ENCODE measurements at places on chromosomes 5 and 9. TPM values are rescaled to one million over a fixed set of nuclear protein-coding genes. Genes with fewer than 3 reads are reported as not detected.

The GMCL2 gene
- not detected for total RNA-seq

The LVRN gene
- 0.62 TPM for total RNA-seq

The NPR2 gene
- 9.2 TPM for total RNA-seq

The INSL6 gene
- 1.3 TPM for total RNA-seq

The FABP6 gene
- total RNA-seq, result not detected

The LCN12 gene
- 0.46 TPM for total RNA-seq

The INPP5E gene
- 3.8 TPM for total RNA-seq

The ADAMTS2 gene
- total RNA-seq, result 0.28 TPM

The URM1 gene
- 42.1 TPM for total RNA-seq

The TRIP13 gene
- total RNA-seq, result 0.75 TPM

The PRLR gene
- total RNA-seq, result 0.63 TPM

The TAF11L10 gene
- 1.4 TPM for total RNA-seq

The PGM5 gene
- total RNA-seq, result 1.4 TPM

The TICAM2 gene
- total RNA-seq, result 2.1 TPM

The TCF7 gene
- 10.9 TPM for total RNA-seq

GRCh38 chr9:99387431-99387830, 165.3 kb downstream of the SEC61B start:
- no peak for ATAC-seq

GRCh38 chr9:117409321-117409720, 5.5 kb downstream of the ASTN2 start:
- no peak for ATAC-seq

- ATAC-seq, result peak; percentile 90
Measured at GRCh38 chr9:80649001-80649420, 1040.3 kb downstream of the TLE1 start.

GRCh38 chr5:137097203-137097602, 401.9 kb downstream of the SPOCK1 start:
- no peak for ATAC-seq

DNA sequence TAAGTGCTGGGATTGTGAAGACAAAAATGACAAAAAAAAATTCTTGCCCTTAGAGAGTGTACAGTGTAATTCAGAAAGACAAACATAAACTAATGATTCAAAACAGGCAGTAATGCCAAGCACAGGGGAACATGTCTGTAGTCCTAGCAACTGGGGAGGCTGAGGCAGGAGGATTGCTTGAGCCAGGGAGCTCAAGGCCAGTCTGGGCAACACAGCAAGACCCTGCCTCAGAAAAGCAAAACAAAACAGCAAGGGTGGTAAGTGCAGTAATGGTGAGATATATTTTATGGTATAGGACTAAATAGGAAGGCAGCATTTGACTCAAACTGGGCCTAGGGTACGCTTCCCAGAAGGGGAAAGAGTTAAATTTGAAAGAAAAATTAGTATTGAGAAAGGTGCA, 18.9 kb downstream of the FREM1 start:
- no peak for ATAC-seq

- no peak for ATAC-seq
Measured at GRCh38 chr5:90406466-90406865, 3.1 kb downstream of the CETN3 start.

DNA sequence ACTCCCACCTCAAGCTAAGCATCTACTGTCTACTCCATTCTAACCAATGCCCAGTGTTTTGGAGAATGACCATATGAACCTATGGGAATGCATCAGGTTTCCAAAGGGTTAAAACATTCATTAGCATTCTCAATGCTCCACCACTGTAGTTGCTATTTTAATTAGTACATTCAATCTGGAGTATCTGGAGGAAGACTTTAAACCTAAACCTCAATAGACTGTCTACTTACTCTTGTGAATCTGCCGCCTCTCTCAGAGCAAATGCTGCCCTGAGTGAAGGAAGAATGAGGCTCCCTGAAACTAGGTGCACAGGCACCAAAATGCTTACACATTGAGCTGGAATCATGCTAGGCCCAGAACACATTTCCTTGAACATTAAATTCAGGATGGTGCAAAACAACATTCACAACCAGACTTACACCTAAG, 2.0 kb downstream of the ENC1 start:
- ATAC-seq, result no peak

DNA sequence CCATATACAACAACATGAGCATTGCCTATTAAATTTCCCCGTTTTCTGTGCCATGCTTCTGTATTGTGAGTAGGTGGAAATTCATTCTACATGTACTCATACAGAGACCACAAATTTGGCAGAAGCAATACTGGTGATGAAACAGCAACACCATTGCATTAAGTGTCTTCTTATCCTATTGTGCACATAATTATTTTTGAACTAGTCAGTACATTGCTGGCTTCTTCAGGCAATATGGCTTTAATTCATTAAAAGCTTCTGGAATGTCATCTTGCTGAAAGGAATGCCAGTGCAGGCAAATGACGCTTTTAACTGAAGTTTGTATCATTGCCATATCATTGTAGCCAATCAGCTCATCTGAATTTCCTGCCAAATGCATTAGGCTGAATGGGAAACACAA, 82.6 kb downstream of the KIAA1958 start:
- ATAC-seq, result no peak

GRCh38 chr9:116154976-116155697, 1.5 kb downstream of the PAPPA start:
- peak; percentile 4 for ATAC-seq

DNA sequence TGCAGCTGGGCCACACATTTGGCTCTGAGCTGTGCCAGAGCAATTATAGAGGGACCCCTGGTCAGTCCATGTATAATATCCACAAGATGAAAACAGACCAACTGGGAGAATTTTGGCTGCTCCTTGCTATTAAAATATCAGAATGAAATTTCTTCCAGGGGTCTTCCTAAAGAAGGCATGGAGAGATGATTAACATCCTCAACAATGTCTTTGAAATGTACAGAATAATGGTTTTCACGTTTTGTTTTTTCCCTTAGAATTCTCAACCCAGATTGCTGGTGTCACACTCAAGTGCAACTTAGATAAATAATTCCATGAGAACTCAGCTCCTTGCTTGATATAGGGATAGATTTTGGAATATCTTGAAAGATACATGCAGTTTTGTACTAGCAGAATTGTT, 148.3 kb upstream of the SLC24A2 start:
- no peak for ATAC-seq

GRCh38 chr5:39015743-39016586, 58.2 kb downstream of the RICTOR start:
- no peak for ATAC-seq

DNA sequence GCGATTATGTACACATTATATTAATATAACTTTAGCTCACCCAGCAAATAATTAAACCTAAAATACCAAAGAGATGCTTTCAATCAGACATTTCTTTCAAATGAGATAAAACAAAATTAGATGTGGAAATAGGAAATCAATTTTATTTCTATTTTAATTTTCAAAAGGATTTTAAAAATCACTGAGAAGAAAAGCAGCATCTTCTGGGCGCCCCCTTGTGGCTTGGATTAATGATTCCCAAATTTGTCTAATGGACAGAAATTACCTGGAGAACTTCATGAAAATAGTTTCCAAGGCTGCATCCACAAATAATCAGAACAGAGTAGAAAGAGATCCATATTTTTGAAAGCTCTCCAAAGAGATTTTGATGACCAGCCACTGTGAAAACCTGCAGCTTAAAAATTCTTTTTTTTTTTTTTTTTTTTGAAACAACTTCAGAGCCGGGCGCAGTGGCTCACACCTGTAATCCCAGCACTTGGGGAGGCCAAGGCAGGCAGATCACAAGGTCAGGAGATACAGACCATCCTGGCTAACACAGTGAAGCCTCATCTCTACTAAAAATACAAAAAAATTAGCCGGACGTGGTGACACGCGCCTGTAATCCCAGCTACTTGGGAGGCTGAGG, 50.9 kb upstream of the CEMIP2 start:
- ATAC-seq, result no peak

- ATAC-seq, result peak; percentile 96
Measured at GRCh38 chr9:25964239-25964638, 286.0 kb upstream of the TUSC1 start.

DNA sequence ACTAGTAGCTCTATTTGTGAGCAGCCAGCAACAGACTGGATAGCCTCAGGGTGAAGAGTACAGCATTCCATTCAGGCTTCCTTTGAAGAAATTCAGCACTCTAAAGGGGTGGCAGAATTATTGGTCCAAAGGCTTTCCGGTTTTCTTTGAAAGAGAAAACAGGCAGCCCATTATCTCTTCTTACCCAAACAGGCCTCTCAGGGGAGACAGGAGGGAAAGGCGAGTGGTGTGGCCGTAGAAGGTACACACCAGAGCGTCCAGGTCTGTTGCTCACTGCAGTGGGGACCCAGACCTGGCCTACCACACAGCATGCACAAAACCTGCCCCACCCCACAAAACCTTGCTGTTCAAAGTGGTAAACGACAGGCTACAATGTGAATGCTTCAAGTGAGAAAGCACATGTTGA, 83.3 kb downstream of the ZNF608 start:
- no peak for ATAC-seq

DNA sequence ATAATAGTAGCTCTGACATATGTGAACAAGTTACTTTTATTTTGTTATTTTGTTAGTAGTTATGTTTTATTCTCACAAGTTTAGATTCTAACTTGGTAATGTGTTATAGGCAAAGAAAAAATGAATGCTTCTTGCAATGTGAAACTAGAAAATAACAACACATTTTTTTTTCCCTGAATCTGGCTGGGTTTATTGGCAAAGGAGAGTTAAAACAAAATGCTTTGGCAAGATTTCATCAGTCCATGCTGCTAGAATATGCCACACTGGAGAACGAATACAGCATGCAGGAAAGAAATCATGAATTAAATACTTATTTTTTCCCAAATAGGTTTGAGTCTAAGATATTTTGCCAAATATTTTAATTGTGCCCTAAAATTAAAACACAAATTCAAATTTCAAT, 1048.1 kb upstream of the ACO1 start:
- ATAC-seq, result no peak

DNA sequence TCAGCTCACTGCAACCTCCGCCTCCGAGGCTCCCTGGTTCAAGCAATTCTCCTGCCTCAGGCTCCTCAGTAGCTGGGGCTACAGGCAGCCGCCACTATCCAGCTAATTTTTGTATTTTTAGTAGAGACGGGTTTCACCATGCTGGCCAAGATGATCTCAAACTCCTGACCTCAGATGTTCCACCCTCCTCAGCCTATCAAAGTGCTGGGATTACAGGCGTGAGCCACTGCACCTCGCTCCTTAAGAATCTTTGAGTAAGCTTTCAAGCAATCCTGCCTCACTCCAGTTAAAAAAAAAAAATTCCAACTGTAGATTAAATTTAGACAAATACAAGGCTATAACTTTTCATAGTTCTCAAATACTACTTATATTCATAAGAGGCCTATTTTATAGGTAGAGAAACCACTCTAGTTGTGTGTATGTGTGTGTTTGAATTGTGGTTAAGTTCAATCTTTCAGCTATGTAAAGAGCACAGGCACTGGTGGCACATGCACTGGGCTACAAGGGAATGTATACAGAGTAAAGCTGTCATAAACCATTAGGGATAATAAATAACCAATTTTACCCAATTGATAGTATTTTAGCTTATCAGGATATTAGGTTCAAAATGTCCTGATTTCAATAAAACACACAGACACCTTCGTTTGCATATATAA, 50.6 kb upstream of the RAPGEF6 start:
- ATAC-seq, result no peak

DNA sequence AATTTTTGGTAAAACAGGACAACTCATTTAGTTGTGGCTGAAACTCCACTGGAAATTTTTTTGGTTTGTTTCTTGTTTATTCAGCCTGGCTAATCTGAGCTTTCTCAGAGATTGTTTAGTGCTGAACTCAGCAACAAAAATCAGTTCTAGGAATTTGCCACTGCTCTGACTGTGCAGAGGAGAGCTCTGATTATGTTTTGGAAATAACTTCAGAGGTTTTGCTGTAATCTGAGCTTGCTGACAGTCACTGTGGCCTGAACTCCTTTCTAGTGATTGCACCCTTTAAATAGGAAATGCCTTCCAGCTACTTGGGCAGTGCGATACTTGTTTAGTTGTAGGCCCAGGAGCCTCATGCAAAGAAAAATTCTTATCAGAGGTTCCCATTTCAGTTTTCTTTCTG, 60.2 kb downstream of the OSTF1 start:
- no peak for ATAC-seq

- ATAC-seq, result no peak
Measured at GRCh38 chr9:16571127-16571802, 299.2 kb downstream of the BNC2 start.

DNA sequence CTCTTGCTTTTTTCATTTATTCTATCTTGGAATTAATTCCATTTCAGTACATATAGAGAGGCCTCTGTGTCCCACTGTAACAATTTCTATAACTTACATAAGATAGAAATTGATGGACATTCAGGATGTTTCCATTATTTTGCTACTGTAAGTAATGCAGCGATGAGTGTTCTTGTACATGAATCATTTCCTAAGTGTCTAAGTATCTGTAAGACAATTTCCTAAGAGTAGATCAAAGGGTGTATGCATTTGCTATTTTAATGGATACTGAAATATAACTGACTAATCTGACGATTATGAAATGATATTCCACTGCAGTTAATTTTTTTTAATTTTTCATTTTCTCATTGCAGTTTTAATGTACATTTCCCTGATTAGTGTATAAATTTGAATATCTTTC, 23.0 kb upstream of the RBM22 start:
- ATAC-seq, result no peak

DNA sequence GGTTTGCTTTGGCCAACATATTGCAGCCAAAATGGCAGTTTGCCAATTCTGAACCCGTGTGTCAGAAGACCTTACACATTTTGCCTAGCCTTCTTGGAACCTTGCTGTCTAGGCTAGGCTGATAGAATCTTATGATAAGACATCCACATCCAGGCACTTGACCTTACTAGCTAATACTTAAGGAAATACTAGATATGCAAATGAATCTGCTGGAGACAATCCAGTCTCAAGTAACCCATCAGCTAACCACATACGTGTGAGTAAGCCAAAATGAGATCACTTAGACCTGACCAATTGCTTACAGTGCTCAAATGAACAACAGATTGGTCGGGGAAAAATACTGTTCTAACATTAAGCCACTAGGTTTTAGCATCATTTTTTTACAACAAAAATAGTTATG, 1504.6 kb upstream of the CDH9 start:
- no peak for ATAC-seq

- no peak for ATAC-seq
Measured at GRCh38 chr5:131375351-131375750, 111.5 kb downstream of the CDC42SE2 start.

GRCh38 chr9:7118633-7119032, 360.9 kb downstream of the KDM4C start:
- peak; percentile 83 for ATAC-seq

GRCh38 chr9:104903609-104904008, 24.3 kb downstream of the ABCA1 start:
- ATAC-seq, result no peak

- ATAC-seq, result no peak
Measured at GRCh38 chr5:109612278-109612905, 77.3 kb upstream of the MAN2A1 start.

GRCh38 chr5:39998518-39998917, 573.7 kb upstream of the DAB2 start:
- no peak for ATAC-seq

All from motor neuron (in vitro differentiated cells).